ENCODE measurements at places on chromosomes 11 and 22.

- peak; percentile 50 for DNase-seq
These were observed 966 bp downstream of the SMTN start for GRCh38 chr22:31081963-31082605.

DNA sequence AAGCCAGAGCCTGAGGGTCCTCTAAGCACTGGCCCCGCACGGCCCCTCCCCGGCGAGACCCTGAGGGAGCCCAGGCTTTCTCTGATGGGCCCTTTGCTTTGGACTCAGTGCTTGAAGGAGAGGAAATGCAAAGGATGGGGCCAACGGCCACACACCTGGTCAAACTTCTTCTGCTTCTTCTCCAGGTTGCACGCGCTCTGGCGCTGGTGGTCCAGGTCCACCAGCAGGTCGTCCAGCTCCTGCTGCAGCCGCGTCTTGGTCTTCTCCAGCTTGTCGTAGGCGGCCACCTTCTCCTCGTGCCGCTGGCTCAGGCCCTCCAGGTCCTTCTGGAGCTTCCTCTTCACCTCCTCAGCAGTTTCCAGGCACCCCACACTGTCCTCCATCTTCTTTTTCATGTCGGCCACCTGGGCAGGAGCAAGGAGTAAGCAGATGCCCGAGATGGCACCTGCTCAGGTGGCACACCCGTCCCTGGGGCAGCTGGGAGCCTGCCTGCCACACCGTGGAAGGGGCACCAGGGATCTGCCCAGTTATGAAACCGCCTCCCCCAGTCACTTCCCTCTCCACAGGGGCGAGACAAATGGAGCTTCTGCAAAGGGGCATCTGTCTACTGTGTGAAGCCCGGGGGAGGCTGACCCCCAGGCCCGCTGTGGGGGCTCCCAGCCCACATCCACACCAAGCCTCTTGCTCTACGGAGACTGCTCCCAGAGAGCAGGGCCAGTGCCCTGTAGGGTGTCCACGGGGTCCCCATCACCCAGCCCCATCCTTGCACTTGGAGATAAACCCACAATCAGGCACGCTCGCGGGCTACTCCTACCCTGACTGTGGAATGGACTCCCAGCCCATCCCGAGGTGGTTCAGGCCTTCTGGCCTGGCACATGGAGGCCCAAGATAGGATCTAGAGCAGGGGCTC lies 39.2 kb downstream of the APOL1 start:
- no peak for DNase-seq

DNA sequence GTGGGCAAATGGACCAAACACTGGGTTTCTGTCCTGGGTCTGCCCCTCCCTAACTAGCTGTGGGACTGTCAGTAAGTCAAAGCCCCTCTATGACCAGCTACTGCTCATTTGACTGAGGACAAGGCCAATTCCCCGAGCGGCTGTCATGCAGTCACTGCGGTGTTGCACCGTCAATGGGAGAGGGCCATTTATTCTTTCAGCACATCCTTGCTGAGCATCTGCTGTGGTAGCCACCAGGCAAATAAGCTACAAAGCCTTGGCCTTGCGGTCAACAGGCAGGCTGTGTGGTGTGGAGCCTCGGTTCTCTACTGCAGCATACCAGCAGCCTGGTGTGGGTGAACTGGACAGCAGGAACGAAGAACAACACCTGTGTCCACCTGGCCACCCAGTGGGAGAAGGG lies 25.8 kb upstream of the SERPIND1 start:
- no peak for DNase-seq

- DNase-seq, result peak; percentile 65
These were observed 1200.5 kb downstream of the BRD1 start for GRCh38 chr22:48627203-48627602.

DNA sequence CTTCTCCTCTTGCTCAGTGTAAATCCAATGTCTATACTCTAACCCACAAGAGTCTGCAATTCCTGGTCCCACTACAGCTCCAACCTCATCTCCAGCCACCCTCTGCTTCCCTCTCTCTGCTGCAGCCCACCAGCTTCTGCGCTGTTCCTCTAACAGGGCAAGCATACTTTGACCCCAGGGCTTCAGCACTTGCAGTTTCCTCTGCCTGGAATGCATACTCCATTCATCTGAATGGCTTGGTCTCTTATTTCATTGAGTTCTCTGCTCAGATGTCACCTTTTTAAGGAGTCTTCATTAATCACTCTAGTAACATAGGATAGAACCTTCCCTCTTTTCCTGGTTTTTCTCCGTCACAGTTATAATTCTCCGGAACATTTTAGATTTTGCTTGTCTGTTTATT lies 141.6 kb downstream of the BUD13 start:
- DNase-seq, result no peak

DNA sequence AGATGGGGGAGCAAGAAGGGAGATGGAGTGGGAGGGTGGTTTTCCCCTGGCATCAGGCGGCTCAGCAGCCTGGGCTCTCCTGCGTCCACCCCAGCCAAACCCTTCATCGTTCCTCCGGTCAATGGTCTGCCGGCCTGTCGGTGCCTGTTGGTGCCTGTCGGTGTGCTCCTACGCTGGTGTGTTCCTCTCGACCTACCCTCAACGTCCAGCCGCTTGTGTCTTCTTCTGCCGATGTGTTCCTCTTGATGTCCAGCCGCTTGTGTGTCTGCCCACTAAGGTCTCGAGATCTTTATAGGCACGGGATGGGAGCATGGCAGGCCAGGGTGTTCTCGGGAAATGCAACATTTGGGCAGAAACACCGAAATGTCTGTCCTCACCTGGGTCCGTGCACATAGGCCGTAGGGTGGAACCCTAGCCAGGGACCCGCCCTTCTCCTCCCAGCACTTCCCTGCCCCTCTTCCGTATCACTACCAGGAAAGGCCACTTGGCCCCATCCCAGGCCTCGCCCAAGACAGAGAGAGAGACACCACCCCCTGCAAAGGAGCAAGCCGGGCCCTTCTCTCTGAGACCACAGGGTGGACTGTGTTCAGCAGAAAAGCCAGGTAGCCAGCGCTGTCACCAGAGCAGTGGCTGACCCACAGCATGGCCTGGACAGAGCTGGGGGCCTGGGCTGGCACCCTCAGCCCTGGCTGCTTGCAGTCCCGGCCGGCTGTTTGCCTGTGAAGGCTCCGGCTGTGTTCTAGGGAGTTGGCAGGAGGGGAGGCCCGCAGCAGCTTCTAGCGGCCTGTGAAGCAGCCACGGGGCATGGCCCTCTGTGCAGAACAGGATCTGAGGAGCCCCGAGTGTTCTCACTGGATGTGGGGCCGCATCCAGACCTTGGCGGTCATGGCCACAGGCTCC lies 61.6 kb upstream of the KCNQ1OT1 start:
- DNase-seq, result no peak

- DNase-seq, result no peak
These were observed 175.2 kb downstream of the SBF2 start for GRCh38 chr11:10118865-10119264.

Measured in fibroblast of skin of abdomen (primary cell).